ENCODE measurements at places on chromosomes 6 and 20. TPM values are rescaled to one million over a fixed set of nuclear protein-coding genes. Genes with fewer than 3 reads are reported as not detected.

The CDH22 gene
- 0.30 TPM for polyA plus RNA-seq

- DNase-seq, result no peak
Measured at GRCh38 chr20:20489054-20489453, 121.2 kb downstream of the INSM1 start.

The ADRM1 gene
- 56.8 TPM for polyA plus RNA-seq

The STX11 gene
- 2.4 TPM for polyA plus RNA-seq

The FERMT1 gene
- 2.6 TPM for polyA plus RNA-seq

The RREB1 gene
- polyA plus RNA-seq, result 14.6 TPM

DNA sequence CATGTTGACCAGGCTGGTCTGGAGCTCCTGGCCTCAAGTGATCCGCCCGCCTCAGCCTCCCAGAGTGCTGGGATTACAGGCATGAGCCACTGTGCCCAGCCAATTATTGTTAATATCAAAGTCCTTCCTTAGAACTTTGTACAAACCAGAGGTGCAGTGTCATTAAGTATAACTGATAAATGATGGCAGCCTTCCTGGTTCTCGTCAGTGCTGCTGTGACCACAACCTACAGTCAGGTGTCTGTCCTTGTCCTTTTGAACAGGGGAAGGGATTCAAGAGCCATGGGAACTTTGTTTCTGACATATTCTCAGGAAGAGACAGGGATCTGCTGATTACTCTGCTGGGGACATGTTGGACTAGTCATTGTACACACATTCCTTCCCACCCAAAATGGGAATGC is 103.2 kb upstream of the TIAM2 start:
- DNase-seq, result no peak

DNA sequence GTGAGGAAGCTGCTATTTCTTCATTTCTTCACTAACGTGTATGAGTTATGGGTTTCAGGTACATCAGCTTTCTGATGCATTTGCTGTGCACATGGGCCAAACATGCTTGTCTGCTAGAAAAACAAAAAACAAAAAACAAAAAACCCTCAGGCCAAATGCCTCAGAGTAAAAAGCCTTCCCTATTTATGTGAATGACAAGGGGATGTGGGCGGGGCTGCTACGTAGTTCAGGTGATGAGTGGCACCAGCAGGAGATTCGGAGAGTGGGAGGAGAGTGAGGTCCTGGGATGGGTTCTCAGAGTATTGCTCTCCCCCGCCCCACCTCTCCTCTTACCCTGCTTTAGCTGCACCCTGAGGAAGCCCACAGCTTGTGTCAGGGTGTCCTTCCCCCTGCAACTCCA is 596.8 kb upstream of the JAG1 start:
- no peak for DNase-seq

DNA sequence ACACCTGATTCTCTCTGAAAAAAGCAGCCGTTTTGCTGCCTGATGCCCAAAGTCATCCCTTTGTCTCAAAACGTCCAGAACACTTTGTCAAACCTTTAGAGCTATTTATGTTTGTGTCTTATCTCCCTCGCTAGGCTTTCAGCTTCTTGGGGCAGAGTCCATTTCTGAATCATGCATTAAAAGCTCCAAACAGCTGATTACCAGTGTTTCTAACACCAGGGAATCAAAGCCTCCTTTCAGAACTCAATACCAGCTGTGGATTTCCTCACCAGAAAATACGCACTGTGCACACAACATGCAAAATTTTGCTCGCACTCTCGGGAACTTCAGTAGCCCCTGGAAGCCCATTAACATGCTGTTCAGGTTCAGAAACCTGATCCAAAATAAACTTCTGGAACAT is 333.3 kb downstream of the HACE1 start:
- peak; percentile 44 for DNase-seq

DNA sequence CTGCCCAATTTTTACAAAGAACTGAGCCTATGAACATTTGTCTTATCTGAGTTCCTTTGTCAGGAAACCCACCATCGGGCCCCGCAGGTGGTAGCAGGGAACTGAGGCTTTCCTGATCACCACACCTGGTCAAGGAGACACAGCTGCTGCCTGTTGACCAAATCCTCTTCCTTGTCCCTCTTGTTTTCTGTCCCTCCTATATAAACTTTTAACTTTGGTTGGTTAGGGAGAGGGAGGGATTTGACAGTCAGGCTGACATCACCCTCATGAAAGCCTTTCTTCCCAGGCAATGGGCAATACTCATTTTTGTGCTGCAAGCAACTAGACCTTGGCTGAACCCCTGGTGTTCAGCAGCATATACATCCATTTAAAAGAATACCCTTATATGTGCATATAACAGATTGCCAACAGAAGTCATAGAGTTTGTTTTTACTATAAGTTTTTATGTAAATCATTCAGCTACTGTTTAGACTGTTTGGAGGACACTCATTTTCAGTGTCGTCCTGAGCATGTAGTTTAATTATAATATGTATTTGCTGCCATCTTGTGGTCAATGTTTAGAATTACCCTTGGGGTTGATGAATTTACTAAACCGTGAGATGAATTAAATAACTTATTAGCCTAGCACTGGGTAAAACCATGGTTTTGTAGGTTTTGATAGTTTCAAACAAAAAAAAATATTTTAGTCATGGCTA is 17.0 kb downstream of the CRISP1 start:
- peak; percentile 50 for DNase-seq

DNA sequence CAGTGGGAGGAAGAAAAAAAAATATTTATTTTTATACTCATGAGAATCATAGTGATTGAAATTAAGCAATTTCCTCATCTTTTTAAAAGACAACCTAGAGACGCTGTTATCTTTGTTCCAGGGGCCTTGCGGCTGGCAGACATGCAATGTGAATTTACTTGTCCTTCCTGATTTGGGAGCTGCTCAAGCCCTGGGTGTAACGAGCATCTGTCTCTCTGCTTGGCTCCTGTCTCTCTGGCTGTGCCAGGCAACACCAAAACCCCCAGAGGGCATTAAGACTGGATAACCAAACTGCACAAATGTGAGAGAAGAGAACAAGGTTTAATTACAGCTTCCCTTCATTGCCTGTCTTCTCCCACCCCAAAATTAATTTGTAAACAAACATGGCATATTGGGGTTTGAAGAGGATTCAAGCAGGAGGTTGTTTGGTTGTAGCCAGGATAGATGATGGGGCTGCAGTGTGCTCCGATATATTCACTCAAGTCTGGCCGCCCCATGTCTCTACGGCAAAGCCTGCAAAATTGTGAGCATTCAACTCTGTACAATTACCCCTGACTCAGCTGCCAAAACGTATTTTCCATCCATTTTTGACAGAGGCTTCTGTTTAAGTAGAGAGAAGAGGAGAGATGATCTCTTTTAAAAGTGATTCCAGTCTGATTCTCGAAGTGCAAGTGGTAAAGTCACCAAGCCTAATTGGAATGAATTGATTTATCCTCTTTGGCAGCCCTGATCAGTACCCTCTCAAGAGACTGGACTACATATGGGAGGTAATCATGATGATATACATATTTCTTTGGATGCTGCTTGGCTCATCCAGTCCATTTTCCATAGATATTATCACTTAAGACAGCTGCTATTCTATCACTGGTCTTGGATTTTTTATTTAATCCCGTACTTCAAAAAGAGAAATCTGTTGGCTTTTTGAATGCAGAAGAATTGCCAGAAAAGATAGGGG is 170.2 kb downstream of the SLC24A3 start:
- peak; percentile 70 for DNase-seq

GRCh38 chr6:17178326-17178725 is 76.5 kb downstream of the STMND1 start:
- no peak for DNase-seq

The AVP gene
- 0.31 TPM for polyA plus RNA-seq

GRCh38 chr6:21441386-21441785 is 152.2 kb upstream of the SOX4 start:
- DNase-seq, result no peak

DNA sequence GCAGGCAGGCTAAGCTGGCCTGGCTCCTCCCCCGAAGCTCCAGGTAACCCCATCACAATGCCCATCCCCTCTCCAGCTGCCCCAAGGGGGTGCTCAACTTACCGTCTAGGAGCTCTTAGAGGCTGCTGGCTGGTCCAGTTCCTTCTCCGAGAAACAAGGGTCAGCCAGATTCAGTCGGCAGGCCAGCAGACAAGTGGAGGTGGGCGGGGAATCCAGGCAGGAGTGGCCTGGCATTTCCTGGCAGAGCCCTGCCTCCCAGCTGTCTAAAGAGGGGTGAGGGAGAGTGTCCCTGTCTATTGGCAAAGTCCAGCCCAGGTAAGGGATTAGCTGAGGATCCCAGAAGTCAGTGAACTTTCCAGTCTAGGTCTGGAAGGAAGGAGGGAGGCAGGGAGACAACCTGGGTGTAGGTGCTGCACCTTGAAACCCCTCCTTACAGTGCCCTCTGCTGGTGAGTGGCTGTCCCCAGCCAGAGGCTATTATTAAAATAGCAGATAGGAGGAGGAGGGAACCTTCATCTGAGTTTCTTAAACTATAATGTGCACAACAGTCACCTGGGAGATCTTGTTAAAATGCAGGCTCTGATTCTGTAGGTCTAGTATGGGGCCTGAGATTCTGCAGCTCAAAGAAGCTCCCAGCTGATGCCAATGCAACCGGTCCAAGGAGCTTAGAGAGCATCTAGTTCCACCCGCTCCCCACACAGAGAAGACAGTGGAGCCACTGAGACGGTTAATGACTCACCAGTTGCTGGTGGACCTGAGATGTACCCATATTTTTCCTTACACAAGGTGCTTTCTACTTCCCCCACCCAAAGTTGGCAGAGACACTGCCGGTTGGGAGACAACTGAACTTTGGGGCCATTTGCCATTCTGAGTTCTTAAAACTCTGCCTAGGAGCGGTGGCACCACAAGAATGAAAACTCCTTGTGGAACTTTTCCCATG is at the start of gene UNC5CL:
Gene UNC5CL (minus strand): TSS at position 162 of the 939 bp plus-strand sequence. CDS start 4,147 bp downstream, outside the sequence.
- no peak for DNase-seq

- DNase-seq, result peak; percentile 53
Measured at GRCh38 chr6:167892835-167893815, 66.4 kb downstream of the AFDN start.

The LKAAEAR1 gene
- not detected for polyA plus RNA-seq

- DNase-seq, result no peak
Measured at GRCh38 chr6:14502551-14502950, 385.0 kb downstream of the CD83 start.

DNA sequence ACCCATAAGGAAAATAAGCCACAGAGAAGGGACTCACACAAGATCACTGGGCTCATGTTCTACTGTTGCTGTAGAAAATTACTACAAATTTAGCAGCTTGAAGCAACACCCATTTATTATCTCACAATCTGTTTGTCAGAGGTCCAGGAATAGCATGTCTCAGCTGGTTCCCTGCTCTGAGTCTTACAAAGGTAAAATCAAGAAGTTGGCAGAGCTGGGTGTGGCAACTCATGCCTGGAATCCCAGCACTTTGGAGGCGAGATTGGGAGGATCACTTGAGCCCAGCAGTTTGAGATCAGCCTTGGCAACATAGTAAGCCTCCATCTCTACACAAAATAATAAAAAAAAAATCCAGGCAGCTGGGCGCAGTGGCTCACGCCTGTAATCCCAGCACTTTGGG is 28.5 kb upstream of the ZNF831 start:
- DNase-seq, result no peak

The VPS16 gene
- polyA plus RNA-seq, result 21.5 TPM

DNA sequence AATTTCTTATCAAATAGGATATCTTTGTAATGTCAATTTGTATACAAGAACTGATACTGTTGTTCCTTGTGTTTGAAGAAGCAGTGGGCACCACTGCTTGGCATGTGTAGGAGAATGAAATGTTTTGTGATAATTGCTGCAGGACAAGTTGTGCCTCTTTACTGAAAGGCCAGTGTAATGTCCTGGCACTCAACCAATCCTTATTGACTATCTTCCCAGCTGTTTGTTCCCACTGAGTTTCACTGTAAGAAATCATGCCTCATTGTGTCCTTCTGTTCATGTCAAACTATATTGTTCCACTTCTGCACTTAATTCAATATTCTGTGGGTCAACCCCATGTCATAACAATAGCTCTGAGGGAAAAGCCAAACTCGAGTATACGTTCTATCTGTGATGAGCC is 136.1 kb upstream of the FAM83B start:
- DNase-seq, result peak; percentile 81

DNA sequence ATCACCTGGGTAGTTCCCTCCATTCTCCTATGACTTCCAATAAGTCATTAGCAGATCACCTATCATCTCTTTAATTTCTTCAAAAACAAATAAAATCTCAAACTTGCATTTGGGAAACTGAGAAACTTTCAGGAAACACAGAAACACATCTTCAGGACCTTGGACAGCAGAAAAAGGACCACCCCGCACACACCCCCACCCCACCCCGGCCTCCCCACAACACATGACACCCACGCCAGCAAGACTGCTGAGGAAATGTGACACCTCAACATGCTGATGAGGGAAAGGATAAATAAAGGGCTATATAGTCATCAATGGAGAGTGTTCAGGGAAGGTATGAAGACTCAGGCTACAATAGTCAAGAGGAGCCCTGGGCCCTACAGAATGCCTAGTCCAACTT is 15.6 kb upstream of the TRIM39 start:
- peak; percentile 6 for DNase-seq

DNA sequence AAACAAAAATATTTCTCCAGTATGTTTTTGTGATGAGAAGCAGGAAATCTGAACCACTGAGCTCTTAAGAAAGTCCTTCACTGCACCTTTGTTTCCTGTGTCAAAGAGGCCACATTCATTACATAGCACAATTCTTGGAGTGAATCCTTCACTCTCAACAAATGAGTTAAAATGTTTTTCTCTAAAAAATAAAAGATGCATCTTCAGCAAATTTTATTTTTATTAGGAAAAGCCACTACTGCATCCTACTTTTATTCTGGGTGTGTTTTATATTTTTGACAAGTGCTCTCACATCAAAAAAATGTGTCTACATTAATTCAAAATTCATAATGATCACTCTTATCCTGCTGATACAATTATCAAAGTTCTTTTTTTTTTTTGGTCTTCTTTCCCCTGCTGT is 76.3 kb downstream of the PLCB4 start:
- no peak for DNase-seq

DNA sequence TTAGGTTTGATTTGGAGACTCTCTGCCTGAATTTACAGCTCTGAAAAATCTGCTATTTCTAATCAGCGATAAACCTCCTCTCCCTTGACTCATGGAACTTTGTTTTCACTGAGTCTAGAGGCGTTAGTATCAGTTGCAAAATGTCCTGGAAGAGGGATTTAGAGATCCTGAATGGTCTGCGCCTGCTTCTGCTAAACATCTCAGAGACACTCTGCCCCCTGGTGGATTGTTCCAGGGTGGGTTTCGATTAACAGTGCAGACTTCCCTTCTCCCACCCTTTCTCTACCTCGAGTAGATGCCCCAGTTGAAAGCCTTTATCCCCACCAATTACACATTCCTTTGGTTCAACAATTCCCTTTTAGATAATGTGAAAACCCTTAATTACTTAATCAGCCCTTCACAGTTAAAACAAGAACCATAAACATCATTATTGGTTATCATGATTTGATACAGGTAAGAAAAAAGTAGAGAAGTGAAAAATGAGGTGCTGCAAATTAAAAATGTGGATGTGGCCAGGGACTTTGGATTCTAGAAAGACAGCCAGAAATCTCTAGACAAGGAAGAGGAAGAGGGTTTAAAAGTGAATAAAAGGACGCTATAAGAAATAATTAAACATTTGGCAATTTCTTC is 5.5 kb downstream of the HTR1B start:
- DNase-seq, result peak; percentile 86

The ARHGAP40 gene
- polyA plus RNA-seq, result not detected

GRCh38 chr6:91500689-91501303 is 913.9 kb upstream of the MAP3K7 start:
- no peak for DNase-seq

GRCh38 chr6:11341867-11342266 is 109.4 kb upstream of the NEDD9 start:
- DNase-seq, result no peak

GRCh38 chr6:108227290-108227689 is 33.5 kb downstream of the SNX3 start:
- no peak for DNase-seq

Measured in muscle of leg (tissue), 16 donors.